ENCODE measurements at places on chromosomes 16 and 17. TPM values are rescaled to one million over a fixed set of nuclear protein-coding genes. Genes with fewer than 3 reads are reported as not detected.

LGALS9C gene
- not detected for polyA plus RNA-seq

INPP5K gene
- polyA plus RNA-seq = 12.9 TPM

MRPL27 gene
- 143 TPM for polyA plus RNA-seq

KRTAP17-1 gene
- not detected for polyA plus RNA-seq

- no peak for DNase-seq
These were observed 11.0 kb upstream of the KRT17 start for GRCh38 chr17:41635121-41636097.
